Adipocyte (in vitro differentiated cells): ENCODE measurements at places on chromosomes 2 and 18.
A peak's percentile ranks its signal among the peaks of the same experiment; 100 is the strongest.

DNA sequence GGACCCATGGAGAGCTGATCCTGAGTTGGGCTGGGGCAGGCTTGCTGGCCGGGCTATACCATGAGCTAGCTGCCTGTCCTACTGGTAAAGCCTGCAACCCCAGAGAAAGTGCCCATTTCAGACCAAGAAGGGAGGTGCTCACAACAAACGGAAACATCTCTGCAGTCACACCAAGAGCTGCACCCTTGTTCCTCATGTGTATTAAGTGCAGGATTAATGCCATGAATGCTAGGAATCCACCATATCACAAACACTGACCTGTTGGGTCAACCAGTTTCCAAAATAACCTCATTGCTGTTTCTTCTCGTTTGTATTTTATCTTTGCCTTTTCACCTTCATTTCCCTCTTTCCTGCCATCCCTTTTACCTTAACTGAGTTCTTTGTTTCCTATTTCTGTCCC is 69.9 kb downstream of the AFF3 start:
- no peak for DNase-seq

GRCh38 chr2:206556357-206556949 is 85.8 kb upstream of the FAM237A start:
- DNase-seq: peak; percentile 48

GRCh38 chr2:181786371-181787228 is 104.9 kb upstream of the ITPRID2 start:
- no peak for DNase-seq

- peak; percentile 81 for DNase-seq
These were observed 1652.3 kb upstream of the SLC39A10 start for GRCh38 chr2:194004590-194005206.

GRCh38 chr2:53423465-53423864 is 344.1 kb upstream of the CHAC2 start:
- no peak for DNase-seq

DNA sequence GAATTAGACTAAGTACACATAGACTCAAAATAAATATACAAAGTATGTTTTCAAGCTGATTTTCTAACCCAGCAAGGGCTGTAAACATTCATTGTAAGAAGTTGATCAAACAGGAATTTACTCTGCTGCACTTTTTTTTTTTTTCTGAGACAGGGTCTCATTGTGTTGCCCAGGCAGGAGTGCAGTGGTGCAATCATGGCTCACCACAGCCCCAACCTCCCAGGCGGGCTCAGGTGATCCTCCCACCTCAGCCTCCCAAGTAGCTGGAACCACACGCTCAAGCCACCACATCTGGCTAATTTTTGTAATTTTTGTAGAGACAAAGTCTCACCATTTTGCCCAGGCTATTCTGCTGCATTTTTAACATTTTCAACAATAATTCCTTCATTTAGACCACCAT is 8.3 kb upstream of the CFLAR start:
- no peak for DNase-seq

DNA sequence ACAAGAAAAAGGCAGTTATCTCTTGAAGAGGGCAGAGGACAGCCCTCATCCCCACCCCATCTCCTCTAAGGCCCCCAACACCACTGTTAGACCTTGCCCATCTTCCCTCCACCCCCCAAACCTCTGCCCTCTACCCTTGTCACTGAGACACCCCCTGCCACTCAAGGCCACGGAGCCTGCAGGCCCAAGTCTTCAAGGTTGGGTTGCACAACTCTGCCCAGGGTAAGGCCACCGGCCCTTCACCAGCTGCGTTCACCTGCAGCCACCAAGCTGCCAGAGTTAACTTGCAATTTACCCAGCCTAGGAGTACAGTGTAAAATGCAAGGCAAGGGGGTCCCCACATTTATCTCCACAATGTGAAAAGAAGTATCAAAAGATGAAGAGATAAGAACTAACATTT is 128.7 kb upstream of the PKDCC start:
- no peak for DNase-seq
